ENCODE measurements at places on chromosomes 1 and 21.

GRCh38 chr1:152907686-152908601, at the start of gene IVL:
TSS of gene IVL (plus strand) at chr1:152908546. CDS start at chr1:152909798, 1,252 bp downstream.
- DNase-seq = no peak

DNA sequence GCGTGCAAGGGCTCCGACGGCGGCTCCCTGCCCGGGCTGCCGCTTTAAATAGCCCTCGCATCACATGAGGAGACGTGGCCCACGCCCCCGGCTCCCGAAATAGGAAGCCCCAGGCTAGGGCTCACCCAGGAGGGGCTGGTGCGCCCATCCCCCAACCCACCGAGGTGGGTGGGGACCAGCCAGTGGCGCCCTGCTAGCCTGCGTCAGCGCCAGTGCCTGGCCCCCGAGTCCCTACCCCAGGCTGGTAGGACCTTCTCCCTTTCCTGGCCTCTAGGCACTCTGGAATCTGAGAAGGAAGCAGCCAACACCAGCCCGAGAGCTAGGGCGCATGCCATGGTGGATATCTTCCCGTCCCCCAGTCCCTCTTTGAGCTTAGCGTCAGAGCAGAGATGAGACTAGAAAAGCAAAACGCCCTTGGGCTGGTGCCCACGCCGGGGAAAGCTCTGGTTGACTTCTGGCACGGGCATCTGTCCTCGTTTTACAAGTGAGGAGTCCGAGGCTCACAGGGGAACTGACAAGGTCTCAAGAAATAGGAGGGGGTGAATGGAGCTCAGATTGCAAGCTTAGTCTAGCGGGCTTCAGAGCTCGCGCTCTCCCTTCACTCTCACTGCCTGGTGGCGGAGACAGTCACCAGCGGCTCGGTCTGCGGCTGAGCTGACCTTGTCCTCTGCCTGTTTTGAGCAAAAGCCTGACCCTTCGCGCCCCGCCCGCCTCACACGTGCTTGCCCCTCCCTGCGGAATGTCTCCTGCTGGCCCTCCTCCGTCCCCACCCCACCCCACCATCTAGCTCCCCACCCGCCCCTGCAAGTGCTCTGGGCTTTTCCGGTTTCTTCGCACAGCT, at the start of gene FABP3:
Gene FABP3, minus strand, starts transcription at position 21 of the 841 bp plus-strand sequence. CDS start 62 bp downstream, outside the sequence.
- DNase-seq = peak; percentile 79

DNA sequence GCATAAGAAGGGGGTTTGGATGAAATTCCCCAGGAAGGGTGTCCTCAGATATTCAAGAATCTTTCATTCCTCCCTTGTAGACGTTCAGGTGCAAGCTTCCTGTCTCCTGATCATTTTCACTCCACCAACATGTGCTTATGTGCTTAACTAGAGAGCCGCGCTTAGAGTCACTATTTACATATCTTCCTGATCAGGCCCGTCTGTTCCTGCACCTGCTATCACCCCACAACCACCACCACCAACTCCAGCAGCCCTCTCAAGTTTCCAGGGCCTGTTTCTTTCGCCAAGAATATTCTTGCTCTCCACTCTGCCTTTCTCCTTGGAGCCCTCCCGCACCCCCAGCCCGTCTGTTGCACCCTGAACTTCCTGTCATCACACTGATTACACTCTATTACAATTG, 113.4 kb downstream of the SPSB1 start:
- no peak for DNase-seq

- DNase-seq = peak; percentile 53
These were observed 1.5 kb downstream of the CACHD1 start for GRCh38 chr1:64471218-64472039.
